Left colon (tissue), 2 donors: ENCODE measurements at places on chromosomes 5 and 9. TPM values are rescaled to one million over a fixed set of nuclear protein-coding genes. Genes with fewer than 3 reads are reported as not detected.
A peak's percentile ranks its signal among the peaks of the same experiment; 100 is the strongest.

Gene C6
- 1.0 TPM for total RNA-seq

Gene TLE1
- total RNA-seq, result 48.6 TPM

DNA sequence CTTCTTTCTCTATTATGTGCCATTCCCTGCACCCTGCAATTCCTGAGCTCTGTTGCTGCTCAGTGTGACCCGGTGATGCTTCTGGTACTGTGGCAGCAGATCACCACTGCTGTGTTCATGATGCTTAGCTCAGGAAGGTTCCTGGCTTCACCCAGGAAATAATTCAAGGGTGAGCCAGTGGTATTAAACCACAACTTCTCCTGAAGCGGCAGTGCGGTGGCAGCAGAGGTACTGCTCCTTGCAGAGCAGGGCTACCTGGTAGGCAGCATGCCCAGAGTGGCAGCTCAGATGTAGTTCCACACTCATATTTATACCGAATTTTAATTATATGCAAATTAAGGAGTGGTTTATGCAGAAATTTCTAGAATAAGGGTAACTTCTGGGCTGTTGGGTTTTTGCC lies 213.8 kb upstream of the ZNF608 start:
- DNase-seq, result no peak

DNA sequence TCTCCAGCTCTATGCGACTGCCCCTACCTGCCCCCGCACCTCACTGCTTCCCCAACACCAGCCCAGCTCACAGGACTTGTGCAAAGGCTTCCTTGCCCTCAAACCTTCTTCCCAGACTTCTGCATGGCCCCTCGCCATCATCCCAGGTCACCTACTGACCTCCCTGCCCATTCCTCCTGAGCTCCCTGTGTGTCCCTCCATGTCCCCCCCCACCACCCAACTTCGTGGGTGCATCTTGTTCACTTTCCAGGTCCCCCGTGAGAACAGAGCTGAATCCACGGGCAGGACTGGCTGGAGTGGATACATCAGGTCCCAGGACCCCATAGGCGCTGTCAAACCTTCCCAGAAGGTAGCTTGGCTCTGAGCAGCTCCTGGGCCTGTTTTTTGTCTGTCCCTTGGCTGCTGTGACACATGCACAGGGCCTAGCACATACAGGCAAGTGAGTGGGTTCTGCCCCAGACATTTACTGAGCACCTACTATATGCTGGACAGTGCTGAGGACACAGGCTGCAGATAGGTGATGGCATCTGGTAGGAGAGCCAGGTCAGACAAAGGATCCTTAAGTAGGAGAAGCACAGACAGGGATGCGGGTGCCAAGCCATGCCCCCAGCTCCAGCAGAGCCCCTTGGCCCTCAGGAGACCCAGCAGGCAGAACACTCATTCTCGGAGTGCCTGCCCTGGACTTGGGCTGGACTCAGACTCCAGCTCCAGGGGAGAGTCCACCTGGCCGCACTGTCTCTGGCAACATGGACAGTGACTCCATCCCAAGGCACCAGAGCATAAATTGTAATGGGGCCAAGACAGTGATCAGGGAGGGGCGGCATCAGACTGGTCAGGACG lies 15.0 kb downstream of the NINJ1 start:
- DNase-seq, result peak; percentile 4

Gene NIM1K
- total RNA-seq, result 0.34 TPM

Gene SLCO6A1
- total RNA-seq, result not detected

Gene OR13F1
- total RNA-seq, result not detected

DNA sequence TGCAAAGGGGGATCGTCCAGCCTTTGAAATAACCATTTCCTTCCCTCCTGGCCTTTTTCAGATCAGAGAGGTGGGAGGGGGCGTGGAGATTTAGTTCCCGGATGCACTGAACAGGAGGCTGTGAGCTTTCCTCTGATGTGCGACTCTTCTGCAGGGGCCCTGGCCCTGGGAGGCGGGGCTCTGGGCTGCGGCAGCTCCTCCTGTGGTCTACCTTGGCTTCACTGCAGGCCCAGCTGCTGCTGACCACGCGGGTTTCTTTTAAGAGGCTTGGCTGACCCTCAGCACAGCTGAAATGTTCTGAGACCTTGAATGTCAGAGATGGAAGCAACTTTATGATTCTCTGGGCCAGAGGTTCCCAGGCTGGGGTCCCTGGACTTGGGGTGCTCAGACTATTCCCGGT lies 27.0 kb upstream of the COL15A1 start:
- peak; percentile 34 for DNase-seq

Gene IFNA21
- total RNA-seq, result not detected

DNA sequence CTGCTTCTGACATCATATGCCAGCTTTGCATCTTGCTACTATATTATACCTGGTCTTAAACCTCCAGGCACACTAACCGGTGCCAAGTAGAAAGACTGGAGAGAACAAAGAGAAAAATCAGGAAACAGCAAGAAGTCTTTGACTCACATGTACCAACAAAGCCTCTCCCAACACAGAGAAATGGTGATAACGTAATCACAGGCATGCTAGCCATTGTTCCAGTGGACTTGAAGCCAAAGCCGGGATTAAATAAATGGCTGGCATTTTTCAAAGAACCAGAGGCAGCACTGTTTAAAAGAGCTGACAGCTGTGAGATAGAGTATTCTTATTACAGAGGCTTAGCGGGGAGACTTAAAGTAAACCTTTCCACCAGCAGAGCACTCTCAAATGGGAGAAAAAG lies 148.4 kb upstream of the NFIL3 start:
- DNase-seq, result no peak

DNA sequence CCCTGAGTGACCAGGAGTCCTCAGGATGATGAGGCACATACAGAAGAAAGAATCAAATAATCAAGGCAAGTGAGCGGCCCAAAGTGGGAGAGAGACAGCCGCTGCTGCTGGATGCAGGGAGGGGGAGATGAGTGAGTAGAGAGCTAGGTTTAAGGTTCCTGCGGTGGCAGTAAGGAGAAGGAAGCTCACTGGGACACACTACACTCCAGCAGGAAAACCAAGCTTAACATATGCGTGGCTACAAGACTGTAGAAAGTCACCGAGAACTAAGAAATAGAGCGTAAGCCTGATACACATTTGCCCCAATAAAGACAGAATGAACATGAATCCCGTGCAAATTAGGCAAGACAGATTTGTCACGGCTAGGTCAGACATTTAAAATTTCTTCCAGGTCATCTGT lies 470.2 kb downstream of the KDM4C start:
- no peak for DNase-seq

GRCh38 chr9:89470224-89470839 lies 27.6 kb downstream of the SEMA4D start:
- no peak for DNase-seq

- no peak for DNase-seq
Observed at GRCh38 chr5:157710882-157711281, 20.3 kb upstream of the THG1L start.

DNA sequence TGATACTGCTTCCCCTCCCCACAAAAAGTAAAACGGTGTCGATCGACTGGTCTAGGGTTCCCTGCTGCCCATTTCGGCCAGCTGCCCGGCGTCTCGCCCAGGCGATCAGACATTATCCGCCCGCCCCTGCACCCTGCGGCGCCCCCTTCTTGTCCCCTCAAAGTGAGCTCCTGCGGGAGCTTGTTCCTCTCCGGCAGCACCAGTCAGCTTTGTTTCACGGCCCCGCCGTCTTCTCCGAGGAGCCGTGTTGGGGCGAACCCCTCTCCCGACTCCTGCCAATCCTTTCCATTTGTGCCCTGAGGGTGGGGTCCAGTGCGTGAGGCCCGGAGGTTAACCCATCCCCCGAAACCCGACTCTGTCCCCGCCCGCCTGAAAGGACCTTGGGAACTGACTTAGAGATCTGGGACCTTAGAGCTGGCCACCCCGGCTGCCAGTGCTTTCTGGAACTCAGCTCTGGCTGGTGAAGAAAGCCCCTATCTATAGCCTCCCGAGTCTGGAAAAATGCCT lies 518 bp downstream of the UBE2B start:
- peak; percentile 75 for DNase-seq

GRCh38 chr5:65738305-65738704 lies 16.3 kb downstream of the NLN start:
- no peak for DNase-seq

- DNase-seq, result no peak
Observed at GRCh38 chr9:129316281-129317030, 138.4 kb upstream of the IER5L start.

DNA sequence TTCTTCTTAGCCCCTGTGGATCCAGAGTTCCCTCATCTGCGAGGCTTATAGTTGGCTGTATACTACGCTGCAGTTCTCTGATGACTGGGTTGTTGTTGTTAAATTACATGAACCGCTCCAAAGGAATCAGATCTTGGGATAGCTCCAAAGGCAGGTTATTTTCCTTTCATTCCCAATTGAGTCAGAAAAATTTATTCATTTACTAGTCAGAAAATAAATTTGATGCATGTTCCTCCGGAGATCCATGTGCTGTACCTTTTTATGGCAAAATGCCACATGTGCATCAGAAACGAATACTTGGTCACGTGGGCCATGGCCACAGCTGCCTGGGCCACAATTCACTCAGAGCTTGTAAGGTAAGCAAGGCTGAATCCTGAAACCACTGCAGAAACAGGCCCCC lies 304.0 kb downstream of the NR2F1-AS1 start:
- DNase-seq, result no peak

DNA sequence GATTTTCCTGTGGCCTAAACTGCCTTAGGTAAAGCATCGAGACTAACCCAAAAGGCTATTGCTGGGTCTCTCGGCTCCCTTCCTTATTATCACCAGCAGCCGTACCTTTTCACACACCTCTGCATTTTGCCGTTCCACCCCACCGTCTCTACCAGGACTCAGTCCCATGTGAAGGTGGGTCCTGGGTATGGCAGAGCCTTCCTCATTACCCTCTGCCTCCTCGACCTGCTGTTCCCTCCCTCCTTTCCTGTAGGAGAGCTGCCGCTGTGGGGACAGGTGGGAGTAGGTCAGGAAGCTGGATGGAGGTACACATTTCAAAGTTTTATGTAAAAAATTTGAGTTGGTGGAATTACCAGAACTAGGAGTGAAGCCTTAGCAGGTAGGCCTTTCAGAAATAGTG lies 1.8 kb downstream of the CCL28 start:
- peak; percentile 30 for DNase-seq
